ENCODE measurements at places on chromosomes 5 and 9.
A peak's percentile ranks its signal among the peaks of the same experiment; 100 is the strongest.

DNA sequence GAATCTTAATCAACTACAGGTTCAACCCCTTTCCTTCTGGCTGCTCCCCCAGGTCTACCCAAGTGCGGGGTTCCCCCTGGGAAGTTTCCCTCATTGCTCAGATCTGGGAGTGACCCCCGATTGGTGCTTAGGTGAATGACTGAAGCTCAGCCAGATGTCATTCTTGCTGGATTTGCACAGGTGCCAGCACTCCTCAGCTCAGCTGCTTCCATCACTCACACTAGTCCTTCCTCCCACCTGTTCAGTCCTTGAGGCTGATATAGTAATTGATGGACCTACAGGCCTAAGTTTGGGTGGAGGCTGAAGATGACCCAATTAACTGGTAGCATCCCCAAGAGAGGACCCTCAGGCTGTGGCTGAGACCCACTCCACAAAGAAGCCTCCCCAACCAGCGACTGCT, 32.9 kb downstream of the PRLR start:
- no peak for DNase-seq

GRCh38 chr9:22165144-22165543, 156.0 kb upstream of the CDKN2B start:
- no peak for DNase-seq

DNA sequence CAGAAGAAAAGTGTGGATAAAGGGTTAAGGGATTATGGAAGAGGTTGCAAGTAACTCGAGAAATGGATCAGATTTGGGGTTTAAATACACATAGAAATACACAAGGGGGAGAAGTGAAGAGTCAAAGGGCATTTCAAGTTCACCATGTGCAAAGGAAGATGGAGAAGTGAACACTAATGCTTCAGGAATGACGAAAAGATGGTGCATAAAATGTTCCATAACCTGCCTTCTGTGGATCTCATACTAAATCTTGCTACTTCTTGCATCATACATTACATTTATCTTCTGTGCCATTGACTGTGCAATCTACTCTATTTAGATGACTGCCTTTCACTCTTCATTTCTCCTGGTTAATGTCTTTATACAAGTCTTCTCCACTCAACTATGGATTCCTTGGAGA, 5.7 kb upstream of the SMC2 start:
- no peak for DNase-seq

DNA sequence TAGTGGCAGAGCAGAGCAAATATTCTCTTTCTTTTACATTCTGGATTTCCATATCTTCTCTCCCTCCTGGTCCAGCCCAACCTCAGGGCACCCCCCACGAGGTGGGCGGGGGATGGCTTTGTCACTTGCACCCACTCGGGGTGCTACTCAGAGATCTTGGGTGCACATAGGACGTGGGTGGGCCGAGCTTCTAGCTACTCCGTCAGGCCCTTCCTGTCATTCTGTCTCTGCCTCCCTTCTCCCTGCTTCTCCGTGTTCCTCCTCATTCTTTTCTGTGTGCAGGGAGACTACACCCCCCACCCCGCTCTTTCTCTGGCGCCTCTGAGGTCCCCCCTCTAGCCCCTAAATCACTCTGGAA, 19.5 kb downstream of the PCDHGC5 start:
- no peak for DNase-seq

DNA sequence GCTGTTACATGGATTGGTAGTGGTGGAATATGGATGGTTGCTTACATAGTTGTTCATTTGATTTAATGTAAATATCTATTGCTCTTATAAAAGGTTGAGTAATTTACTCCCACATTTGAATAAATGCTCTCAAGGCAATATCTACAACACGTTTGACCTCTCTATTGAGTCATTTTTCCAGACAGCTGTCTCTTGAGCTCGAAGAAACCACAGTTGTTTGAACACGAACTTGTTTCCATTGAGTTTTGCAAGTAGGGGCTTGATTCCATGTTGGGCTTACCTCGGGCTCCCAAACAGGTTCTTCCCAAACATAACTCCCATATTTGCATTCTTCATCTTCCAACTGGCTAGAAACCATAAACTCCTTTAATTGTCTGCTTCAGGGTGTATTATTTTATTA, 115.0 kb upstream of the HMHB1 start:
- no peak for DNase-seq

DNA sequence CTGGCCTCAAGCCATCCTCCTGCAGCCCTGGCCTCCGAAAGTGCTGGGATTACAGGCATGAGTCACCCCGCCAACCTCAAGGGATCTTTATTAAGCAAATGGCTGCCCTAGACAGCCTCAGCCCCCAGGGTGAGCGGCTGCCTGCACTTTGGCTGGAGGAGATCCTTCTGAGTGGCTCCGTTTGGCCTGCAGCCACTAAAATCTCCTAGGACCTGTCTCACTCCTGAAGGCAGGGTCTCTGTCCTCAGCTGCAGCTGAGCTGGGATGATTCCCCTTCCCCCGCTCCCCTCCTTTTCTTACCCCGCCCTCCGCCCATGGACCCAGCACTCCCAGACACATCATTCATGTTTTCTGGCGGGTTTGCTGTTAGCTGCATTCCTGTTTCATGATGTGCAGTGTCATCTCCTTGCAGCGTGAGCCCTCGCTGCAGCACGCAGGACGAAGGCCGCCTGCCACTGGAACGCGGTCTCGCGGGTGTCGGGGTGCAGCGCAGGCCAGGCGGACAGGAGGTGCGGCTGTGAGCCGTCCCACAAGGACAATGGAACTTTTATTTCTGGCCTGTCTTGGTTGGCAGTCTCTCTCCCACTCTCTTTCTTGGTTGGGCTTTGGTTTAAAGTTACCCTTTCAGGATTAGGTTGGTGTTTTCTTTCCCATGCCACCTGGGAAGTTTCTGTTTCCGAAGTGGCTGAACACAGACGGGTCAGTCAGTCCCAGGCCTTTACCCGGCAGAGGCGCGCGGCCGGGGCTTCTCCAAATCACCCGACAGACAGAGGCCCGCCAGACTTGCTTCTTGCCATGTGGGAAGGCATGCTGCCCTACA, 137.1 kb downstream of the FOXD1 start:
- no peak for DNase-seq

GRCh38 chr5:137273511-137273910, 225.6 kb downstream of the SPOCK1 start:
- DNase-seq = no peak

GRCh38 chr5:74935752-74936091, 69.5 kb upstream of the FAM169A start:
- no peak for DNase-seq

DNA sequence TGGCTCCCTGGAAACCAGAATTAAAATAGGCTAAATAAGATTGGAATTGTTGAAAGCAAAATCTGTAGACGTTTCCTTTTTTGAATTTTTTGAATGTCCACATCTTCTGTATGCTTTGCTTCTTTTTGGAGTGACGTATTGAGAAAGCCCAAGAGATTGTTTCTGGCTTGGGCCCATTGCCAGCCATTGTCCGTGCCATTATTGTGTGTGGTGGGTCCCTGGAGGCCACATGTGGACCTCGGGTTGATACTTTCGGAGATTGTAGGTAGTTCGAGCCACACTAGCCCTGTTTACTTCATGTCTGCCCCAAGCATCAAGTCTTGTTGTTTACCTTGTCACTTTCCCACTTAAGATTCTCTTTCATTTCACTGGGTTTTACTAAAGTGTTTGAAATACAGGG, 106.0 kb downstream of the PALM2AKAP2 start:
- DNase-seq = no peak

GRCh38 chr5:149439899-149440542, 60.9 kb upstream of the IL17B start:
- DNase-seq = no peak

DNA sequence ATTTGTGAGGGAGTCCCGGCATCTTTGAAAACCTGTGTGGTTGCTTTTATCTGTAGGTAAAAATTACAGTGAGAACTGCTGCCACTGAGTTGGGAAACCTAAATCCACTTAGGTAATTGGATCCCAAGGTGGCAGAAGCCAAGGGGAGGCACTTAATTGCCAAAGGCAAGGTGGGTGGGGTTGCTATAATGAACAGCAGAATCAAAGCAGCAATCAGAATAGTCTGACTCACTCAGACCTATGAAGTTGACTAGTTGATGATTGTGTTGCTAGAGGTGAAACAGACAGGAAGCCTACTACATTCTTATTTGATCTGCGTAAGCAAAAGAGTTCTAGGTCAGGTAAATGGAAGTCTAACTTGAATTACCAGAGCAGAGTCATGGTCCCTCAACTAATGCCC, 17.3 kb upstream of the BICD2 start:
- DNase-seq = no peak

DNA sequence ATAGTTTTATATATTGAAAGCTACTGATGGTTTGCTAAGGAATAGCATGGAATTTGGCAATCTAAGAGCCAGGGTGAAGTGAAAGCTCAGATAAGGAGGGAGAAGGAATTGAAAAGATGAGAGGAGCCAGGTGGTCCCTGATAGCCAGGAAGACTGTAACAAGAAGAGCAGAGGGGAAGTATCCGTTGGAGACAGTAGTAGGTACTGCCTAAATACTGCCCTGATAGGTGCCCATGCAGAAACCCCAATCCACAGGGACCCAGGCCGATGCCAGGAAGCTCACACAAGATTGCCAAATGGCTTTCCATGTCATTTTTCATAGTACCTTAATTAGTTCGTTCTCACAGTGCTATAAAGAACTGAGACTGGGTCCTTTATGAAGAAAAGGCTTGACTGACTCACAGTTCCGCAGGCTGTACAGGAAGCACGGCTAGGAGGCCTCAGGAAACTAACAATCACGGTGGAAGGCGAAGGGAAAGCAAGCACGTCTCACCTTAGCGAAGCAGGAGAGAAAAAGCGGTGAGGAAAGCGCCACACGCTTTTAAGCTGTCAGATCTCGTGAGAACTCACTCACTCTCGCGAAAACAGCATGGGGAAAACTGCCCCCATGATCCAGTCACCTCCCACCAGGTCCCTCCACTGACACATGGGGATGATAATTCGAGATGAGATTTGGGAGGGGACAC, 13.0 kb downstream of the ACTL7B start:
- DNase-seq = peak; percentile 11

DNA sequence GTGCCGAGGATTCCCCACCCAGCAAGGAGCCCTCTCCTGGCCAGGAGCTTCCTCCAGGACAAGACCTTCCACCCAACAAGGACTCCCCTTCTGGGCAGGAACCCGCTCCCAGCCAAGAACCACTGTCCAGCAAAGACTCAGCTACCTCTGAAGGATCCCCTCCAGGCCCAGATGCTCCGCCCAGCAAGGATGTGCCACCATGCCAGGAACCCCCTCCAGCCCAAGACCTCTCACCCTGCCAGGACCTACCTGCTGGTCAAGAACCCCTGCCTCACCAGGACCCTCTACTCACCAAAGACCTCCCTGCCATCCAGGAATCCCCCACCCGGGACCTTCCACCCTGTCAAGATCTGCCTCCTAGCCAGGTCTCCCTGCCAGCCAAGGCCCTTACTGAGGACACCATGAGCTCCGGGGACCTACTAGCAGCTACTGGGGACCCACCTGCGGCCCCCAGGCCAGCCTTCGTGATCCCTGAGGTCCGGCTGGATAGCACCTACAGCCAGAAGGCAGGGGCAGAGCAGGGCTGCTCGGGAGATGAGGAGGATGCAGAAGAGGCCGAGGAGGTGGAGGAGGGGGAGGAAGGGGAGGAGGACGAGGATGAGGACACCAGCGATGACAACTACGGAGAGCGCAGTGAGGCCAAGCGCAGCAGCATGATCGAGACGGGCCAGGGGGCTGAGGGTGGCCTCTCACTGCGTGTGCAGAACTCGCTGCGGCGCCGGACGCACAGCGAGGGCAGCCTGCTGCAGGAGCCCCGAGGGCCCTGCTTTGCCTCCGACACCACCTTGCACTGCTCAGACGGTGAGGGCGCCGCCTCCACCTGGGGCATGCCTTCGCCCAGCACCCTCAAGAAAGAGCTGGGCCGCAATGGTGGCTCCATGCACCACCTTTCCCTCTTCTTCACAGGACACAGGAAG, 120.2 kb downstream of the RGS3 start:
- DNase-seq = no peak

- no peak for DNase-seq
Measured at GRCh38 chr9:73050887-73051550, 98.2 kb upstream of the ALDH1A1 start.

DNA sequence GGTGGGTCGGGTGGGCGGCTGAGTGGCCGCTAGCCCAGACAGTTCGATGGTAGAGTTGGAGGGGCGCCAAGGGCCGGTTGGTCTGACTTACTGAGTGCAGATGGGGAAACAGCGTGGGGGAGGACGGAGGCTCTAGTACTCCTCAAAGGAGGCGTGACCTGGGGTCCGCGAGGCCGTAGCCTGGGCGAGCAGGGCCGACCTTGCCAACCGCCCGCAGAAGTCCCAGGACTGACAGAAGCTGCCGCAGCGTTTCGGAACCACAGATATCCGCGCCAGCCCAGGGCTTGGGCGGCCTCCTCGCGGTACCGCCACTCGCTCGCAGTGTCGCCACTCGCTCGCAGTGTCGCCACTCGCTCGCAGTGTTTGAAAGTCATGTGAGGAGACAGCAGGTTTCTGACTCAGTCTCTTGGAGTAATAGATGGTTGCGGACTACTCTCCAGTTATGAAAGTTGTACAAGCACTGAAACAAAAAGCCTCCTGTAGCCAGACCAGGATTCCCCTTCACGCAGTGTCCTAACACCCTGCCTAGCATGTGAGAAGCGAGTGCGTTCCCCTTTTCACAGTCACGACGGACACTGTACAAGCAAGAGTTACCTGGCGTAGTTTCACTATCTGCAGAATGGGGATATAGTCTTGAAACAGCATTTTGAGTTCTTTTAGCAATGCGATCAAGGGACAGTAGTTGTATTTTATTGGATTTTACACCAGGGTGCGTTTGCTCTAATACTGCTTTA, 674 bp downstream of the TMEM38B start:
- peak; percentile 44 for DNase-seq

GRCh38 chr5:114362197-114362976, 517 bp downstream of the KCNN2 start:
- DNase-seq = peak; percentile 78

GRCh38 chr5:60505373-60506171, 194.4 kb downstream of the DEPDC1B start:
- DNase-seq = no peak

DNA sequence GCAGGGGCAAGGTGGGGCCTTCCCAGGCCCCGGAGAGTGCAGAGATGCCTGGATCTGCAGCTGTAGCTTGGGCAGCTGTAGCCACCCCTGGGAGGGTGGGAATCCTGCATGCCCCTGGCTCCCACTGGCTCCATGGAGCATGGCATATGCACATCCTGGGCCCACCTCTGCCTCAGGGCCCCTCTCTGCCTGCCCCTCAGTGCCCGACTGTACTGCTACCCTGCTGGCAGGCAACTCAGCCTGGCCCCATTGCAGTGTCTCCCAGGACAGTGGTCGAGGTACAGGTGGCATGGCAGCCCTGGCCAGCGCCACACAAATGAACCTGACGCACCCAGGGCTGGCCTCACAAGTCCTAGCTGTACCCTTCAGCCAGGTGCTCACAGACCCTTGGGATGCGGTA, 23.9 kb downstream of the JMY start:
- DNase-seq = no peak

DNA sequence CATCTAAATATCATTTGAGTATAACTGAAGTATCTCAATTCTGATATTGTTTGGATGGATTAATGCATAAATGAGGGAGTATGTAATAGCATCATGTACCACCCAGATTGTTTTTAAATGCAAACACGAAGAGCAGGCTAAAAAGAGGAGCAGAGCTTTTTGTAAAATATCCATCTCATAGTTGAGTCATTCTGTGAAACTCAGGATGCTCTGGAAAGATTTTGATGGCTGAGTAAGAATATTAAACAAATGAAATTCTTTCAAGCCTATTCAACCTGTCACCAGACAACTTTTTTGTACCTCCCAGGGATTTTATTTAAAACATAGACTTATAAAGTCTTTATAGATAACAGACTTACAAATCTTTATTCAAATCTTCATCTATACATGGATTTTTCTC, 625.9 kb downstream of the TLE4 start:
- no peak for DNase-seq

All from NCI-H2081 (cell line).